Stimulated activated CD4-positive, alpha-beta T cell treated with anti-CD3 and anti-CD28 coated beads, Interleukin-15, amount 100 ng/mL, for 48 hours (primary cell): ENCODE measurements at places on chromosomes 7 and 10.

DNA sequence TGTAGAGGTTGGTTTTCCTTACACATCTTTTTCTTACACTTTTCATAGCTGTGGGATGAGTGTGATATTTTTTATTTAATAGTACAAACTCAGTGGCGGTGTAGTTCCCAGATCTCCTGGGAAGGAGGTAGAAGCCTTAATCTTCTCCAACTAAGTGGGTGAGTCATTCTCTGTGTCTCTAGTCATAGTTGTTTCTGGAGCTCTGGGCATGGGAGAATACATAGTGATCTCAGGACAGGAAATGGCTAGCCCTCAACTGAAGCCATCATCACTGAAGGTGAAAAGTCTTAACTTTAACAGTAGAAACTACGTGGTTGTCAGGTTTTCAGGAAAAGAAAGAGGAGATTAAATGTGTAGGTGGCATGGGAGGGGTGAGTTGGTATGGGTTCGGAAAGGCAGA lies 319.4 kb upstream of the FZD8 start:
- DNase-seq = no peak

DNA sequence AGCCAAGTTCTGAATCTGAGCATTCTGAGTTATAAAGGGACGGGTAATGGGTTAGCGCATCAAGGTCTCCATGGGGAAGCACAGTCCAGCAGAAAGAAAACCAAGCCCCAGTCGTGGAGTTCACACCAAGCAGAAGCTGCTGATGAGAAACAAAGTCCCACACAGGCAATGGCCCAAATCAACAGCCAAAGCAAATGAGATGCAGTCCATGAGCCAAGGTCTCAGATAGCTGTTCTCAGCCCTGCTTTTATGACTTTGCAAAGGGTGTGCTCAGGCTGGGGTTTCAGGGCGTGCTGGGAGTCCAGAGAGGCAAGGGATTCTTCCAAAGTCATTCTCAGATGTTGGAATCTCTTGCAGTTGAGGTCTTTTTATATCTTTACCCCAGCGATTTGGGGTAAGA lies 32.0 kb downstream of the THNSL1 start:
- no peak for DNase-seq

GRCh38 chr7:2721842-2722241 lies 33.8 kb downstream of the AMZ1 start:
- DNase-seq = no peak

- peak; percentile 30 for DNase-seq
These were observed at the start of gene SLC26A4 for GRCh38 chr7:107660381-107661080. SLC26A4 (plus strand) TSS chr7:107660828; CDS start chr7:107661642, 814 bp downstream.

DNA sequence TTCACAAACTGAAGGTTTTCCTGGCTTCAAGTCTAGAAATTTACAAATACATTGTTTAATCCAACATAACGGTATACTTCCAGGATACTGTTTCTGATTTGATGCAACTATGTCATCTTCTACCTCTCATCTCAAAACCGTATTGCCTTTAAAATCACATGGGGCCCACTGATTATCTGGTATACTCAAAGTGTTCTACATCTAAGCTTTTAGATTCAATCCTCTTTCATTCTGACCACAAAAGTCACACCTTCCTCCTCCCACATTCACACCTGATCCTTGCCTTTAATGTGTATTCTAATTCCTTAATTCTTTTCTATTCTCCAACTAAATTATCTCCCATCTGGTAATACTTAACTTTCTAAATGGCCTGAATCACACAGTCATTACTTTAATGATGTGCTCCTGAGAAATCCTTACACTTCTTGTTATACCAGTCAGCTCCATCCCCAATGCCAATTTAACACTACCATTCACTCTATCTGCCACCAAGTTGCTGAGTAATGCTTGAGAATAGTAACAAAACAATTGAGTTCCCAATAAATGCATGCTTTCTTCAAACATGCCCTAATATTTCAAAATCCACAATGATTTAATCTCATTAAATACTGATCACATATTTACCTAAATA lies 13.0 kb downstream of the ATAD1 start:
- no peak for DNase-seq

DNA sequence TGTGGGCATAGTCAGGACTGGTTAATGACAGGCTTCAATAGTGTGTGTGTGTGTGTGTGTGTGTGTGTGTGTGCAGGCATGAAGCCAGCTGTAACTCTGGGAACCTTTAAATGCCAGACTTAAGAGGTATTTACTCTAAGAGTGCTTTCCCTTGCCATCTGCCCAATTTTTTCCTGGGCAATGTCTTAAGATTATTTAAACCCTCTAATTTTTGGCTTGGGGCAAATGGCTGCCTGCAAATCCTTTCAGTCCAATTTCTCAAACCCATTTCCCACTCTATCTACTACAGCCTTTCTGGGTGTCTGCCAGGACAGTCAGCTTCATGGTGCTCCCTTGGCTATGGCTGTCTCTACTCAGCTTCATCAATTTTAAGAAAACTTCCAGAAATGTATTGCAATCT lies 62.6 kb upstream of the C1GALT1 start:
- DNase-seq = no peak

DNA sequence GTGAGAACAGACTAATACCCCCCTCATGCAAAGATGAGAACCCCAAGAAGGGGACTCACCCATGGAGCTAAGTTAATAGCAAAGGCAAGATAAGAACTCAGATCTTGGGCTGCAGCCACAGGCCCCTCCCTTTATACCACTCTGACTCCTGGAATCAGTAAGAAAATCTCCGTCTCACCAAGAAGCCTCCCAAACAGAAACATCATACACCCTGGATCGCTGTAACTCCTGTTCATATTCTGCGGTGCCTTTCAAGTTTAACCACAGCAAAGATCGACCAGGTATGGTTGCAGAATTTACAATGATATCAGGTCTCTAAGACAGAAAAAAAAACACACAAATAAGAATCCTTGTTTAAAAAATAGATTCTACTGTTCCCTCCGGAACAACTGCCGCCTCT lies 47.1 kb downstream of the SFMBT2 start:
- DNase-seq = no peak

DNA sequence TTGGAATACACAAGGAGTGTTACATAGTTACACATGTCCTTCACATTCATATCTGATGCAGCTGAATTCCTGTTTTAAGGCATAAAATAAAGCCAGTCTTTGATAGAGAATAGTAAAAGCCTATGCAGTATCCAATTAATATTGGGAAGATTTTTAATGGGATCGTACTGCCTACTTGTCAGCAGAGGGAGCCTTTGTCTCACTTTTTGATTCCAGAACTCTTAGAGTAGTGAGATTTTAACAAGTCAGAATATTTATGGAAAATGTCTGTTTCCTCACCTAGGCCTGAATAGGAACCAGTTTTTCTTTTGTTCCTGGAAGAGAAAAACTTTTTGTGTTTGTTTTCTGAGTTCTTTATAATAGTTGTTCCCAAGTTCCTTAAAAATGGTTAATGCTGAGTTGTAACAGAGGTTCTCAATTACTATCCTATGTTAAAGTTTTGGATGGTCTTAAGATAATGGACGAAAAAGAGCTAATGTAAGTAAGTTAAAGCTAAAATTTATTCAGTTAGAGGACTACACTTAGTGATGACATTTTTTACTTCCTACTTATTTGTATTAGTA lies 114.0 kb downstream of the BBS9 start:
- DNase-seq = no peak

DNA sequence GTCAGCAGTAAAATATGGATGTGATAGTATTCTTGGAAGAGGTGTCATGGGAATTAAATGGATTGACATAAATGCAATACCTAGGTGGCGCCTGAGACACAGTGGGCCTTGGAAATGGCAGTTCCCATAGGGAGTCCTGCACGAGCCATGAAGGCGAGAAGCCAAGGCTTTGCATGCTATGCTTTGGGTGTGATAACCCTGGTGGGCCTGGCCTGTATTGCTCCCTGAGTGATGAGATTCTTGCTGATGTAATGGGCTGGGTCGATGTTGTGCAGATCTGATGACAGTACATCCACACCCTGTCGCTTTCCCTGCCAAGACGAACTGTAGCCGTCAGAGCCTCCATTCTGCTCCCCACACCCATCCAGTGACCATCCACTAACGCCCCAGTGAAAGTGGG lies 46.4 kb downstream of the CREB5 start:
- no peak for DNase-seq

- DNase-seq = no peak
These were observed 801.2 kb upstream of the ZWINT start for GRCh38 chr10:57162231-57162630.

GRCh38 chr7:116441534-116441933 lies 58.0 kb upstream of the CAV2 start:
- no peak for DNase-seq

DNA sequence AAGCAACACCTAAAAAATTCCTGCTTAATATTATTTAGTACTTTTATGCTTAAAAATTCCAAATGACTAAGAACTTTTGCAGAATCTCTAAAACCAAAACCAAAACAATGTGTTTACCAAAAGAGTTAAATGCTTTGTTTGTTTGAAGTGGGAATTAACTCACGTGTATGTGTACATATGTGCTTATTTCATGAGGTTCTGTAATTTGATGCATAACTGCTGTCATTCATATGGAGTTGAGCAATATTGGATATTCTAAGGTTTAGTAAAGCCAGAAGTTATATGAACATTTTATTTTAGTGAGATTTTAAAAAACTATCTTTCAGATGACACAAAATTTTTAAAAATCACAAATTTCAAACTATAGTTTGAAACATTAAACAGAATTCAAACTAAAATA lies 157.1 kb downstream of the PIP4K2A start:
- no peak for DNase-seq

GRCh38 chr10:43569681-43570080 lies 4.7 kb downstream of the ZNF239 start:
- DNase-seq = no peak

DNA sequence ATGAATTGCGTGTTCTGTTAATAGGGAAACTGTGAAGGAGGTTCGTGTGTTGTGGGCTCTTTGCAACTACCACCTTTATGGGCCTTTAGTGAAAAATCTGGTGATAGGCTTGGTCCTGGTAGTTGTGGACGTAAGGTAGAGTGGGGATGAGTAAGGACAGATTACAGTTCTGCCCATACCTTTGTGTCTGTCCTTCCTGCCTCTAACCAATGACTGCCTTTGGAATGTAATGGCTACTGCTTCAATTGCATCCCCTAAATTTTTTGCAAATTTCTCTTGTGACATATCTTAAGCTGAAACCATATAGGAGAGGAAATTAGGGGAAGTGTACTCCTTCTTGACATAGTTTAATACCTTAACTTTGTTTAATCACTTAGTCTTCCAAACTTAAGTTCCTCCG lies 82.3 kb downstream of the ADK start:
- no peak for DNase-seq

DNA sequence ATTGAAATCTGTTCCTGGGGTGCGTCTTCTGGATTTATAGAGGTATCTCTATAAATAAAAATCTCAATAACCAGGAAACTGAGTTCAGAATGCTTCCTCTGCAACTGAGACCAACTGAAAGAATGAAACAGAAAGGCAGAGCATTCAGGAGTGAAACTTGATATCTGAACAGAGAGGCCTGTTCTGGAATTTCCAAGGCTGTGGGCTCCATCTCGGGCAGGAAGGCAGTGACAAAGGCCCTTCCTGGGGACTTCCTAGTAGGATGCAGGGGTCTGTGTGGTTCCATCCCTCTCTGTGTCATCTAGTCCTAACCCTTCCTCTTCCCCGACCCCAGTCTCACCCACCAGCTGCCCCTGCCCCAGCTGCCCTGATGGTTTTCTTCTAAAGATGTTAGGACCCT lies 52.0 kb downstream of the JCAD start:
- no peak for DNase-seq
